ENCODE measurements at places on chromosomes 7 and 10. TPM values are rescaled to one million over a fixed set of nuclear protein-coding genes. Genes with fewer than 3 reads are reported as not detected.

DNA sequence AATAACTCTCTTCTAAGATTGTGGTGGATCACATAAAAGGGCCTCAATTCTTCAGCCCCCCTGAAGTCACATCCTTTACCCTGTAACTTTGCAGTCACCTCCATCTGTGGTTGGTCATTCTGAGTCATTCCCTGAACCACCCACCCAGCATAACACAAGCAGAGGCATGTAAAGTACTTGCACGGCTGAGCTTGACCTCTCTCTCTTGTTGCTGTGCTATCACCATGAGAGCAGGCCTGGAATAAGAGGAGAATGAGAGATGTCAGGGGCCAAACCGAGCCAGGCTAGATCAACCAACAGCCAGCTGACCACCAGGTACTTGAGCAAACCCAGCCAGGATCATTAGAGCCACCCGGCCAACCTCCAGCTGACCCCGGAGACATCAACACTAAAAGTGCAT, 13.5 kb upstream of the STK17A start:
- DNase-seq: no peak

DNA sequence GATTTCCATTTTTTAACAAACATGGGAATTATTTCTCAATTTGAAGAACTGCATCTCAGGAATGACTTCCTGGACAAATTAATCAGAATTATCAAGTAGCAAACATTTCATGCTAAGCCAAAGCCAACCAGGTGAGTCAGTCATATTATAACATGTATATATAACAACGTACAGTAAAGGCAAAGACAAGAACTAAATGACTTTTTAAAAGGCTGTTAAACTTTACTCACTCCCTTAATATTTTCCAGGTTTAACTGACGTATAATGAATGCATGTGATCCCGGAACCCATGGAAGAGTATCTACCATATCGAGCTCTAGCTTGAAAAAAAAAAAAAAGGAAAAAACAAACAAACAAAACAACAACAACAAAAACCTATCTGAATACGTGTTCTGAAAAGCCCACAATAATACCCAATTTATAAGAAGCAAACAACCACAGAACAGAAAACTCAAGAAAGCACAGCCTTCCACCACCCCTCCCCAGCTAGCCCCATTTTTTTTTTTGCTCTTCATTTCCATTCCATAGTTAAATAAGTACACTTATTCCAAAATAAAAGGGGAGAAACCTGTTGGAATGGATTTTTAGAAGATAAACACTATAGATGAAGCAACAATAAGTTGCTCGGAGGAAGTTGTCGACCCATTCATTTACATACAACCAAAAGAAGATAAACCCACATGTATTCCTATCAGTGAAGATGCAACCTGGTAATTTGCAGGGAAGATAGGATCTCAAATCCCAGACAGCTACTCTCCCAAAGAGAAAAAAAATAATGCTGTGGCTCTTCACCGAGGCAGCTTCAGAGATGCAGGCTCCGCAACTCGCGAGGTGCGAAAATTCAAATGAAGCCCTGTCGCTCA, 537 bp downstream of the NAPEPLD start:
- no peak for DNase-seq

- DNase-seq: no peak
Observed at GRCh38 chr7:9307131-9307530, 873.7 kb downstream of the NXPH1 start.

DNA sequence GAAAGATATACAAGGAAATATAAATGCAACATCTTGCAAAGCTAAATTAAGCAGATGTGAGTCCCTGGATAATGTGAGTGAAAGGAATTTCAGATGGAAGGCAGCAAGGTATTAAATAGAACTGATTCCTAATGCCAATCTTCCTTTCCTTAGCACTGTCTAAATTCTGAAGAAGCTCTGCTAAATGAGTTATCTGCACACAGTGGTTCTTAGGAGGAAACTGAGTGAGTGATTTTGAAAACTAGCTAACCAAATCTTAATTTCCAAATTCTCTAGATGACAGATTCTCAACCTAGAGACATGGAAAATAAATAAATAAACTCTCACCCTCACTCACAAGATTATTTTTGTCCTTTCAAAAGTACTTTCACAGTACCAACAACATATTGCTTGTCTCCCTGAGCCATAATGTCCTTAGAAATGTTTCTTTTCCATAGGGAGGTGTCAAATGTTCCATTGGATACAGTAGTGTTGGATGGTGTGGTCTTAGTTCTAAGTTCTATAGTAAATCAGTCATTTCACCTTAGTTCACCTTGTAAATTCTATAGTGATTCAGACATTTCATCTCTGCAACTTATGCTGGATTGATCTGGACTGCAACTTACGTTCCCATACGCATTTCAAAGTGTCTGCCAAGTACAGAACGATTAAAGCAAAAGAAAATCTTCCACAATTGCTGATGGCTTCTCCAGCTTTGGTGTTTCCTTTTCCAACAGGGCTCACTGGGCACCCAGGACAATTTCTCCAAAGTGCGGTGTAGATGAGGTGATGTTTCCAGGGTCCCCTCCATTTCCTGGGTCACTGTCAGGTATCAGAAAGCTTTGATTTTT, 145.4 kb upstream of the FAM171A1 start:
- DNase-seq: no peak

GRCh38 chr7:74267756-74268565, 13.8 kb upstream of the RFC2 start:
- no peak for DNase-seq

GRCh38 chr10:132452216-132452650, 55.2 kb downstream of the PWWP2B start:
- DNase-seq: peak; percentile 39

- peak; percentile 67 for DNase-seq
Observed at GRCh38 chr7:141511676-141512396, 39.4 kb upstream of the AGK start.

GRCh38 chr10:88156341-88156740, 292.9 kb downstream of the PTEN start:
- no peak for DNase-seq

DNA sequence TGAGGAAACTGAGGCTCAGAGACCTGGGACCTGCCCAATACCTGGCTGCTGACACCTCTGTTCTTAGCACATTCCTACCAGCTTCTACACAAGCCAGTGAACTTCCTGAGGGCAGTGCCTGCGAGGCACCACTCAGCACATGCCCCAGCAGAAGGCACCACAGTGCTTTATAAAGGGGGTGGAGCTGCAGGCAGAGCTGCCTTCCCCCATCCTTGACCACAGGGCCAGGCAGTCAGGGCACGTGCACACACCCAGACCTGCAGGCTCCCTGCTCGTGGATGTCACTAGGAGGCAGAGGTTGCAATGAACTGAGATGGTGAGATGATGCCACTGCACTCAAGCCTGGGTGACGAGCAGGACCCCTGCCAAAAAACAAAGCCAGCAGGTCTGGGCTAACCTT, 39.2 kb upstream of the TUBB8 start:
- DNase-seq: no peak

GRCh38 chr10:13525663-13526062, 3.2 kb downstream of the BEND7 start:
- DNase-seq: no peak

DNA sequence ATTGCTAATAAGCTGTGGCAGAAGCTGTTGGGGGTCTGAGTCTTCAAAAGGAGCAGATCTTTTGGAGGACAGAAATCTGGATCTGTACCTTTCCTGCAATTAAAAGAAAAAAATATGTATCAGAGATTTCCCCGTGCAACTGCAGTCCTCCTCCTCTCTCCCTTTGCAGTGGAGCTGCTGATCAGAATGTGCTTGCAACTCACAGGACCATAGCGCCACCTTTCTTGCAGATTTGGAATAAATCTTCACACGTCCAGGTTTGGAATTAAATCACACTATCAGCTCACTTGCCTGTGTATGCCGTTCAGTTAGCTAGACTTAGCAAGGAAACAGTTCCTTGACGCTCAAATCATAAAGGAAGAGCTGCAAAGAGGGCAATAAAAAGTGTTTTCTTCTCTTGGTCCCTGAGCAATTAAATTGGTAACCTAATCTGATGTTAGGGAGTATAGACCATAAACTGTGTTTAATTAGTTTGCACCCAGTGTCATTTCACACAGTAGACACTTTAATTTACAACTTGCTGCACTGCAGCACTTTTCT, 77.4 kb downstream of the PON1 start:
- no peak for DNase-seq

CLCN1 gene
- total RNA-seq: not detected

PCLO gene
- total RNA-seq: 4.1 TPM

ZNF365 gene
- 0.19 TPM for total RNA-seq

SPDYE6 gene
- total RNA-seq: not detected

GJD4 gene
- total RNA-seq: not detected

NUTM2A gene
- total RNA-seq: 0.95 TPM
